ENCODE measurements at places on chromosomes 7 and 10.

- no peak for DNase-seq
These were observed 1.6 kb downstream of the ADCK2 start for GRCh38 chr7:140674356-140674800.

- DNase-seq = no peak
These were observed 563 bp downstream of the STAM start for GRCh38 chr10:17644485-17644943.

- DNase-seq = no peak
These were observed 323.5 kb downstream of the ADARB2 start for GRCh38 chr10:1413823-1414222.

- DNase-seq = no peak
These were observed 54.6 kb downstream of the ARL4A start for GRCh38 chr7:12741951-12742575.

GRCh38 chr10:132539431-132539839, 1.8 kb downstream of the INPP5A start:
- DNase-seq = no peak

DNA sequence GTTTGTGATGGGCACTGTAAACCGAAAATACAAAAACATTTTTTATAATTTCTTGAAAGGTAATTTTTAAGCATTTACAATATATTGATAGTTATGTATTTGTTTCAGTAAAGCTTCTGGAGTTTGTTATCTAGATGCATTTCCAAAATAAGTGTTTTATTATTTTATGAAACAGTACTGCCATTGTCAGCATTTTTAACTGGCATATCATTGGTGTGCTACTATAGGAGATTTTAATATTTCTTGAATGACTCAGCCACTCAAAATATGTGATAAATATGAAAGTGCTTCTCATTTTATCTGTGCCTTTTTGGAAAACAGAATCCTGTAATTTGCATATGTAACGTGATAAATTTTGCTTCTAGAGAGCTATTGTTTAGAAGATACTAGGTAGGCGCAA, 97.9 kb downstream of the ANKIB1 start:
- DNase-seq = no peak

DNA sequence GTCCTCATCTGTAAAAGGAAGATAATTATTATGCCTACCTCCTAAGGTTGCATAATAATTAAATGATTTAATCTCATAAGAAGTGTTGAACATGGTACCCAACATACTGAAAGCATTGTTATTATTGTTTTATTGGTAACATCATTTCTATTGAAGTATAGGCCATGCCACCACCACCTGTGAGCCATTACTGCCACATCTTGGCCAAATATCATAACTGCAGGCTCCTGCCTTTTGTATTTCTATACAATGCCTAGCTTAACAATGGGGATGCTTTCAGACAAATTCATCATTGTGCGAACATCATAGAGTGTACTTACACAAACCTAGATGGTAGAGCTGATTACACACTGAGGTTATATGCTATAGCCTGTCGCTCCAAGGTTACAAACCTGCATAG, 61.1 kb upstream of the NPSR1 start:
- no peak for DNase-seq

GRCh38 chr7:148621563-148621962, 31.0 kb downstream of the C7orf33 start:
- DNase-seq = no peak

GRCh38 chr7:45590679-45591057, 16.5 kb downstream of the ADCY1 start:
- no peak for DNase-seq
